ENCODE measurements at places on chromosomes 5 and 9.

GRCh38 chr5:92581249-92581648 lies 999.8 kb downstream of the NR2F1-AS1 start:
- DNase-seq = no peak

DNA sequence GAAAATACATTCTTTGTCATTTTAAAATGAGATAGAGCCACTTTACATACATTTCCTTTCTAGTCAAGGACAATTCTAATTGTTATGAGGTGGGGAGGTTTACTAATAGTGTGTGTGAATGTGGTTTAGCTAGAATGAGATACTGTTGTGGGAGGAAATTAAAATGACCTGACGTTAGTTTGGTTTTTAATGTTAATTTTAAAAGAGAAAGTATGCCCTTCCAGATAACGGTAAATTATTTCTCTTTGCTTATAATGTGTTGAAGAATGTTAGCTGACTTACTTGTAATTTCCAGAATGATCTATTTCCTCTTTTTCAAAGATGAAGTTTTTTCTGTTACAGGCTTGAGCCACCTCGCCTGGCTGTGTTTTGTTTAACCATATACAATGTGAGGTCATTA lies 1.7 kb upstream of the TAF7 start:
- DNase-seq = no peak

- DNase-seq = no peak
Measured at GRCh38 chr9:3956081-3956671, 343.7 kb downstream of the GLIS3 start.

DNA sequence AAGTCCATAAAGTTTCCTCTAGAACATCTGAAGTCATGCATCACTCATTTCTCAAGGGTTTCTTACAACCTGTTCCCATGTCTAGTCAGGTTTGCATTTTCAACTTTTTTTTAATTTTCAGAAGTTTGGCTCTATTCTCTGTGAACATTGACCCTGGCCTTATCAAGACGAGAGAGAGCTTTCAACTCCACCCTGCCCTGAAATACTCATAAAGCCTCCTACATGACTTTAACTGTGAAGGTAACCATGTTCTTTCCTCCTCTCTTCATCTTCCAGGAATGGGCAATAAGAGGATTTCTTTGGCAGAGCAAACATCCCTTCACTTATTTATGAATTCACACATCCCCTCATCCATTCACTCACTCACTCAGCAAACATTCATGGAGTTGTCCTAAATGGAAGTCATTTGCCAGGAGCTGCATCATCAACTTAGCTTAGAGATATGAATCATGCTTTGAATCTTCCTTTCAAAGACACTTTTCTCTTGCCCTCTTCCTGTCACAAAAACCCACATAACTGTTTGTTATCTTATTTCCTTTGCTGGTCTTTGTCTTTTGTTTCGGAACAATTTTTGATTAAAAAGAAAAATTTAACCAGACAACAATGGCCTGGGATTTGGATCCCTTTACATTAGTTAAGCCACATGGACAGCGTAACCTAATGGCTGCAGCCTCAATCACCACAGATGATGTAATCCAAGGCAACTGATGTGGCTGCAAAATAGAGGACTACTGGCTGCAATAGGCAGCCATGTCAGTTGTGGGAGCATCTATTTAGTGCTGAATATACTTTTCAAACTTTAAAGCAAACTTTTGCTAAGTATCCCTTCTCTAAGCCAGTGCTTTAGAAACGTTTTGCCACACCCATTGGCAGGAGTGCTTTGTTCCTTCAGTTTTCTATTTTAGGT lies 43.0 kb upstream of the GNAQ start:
- no peak for DNase-seq

DNA sequence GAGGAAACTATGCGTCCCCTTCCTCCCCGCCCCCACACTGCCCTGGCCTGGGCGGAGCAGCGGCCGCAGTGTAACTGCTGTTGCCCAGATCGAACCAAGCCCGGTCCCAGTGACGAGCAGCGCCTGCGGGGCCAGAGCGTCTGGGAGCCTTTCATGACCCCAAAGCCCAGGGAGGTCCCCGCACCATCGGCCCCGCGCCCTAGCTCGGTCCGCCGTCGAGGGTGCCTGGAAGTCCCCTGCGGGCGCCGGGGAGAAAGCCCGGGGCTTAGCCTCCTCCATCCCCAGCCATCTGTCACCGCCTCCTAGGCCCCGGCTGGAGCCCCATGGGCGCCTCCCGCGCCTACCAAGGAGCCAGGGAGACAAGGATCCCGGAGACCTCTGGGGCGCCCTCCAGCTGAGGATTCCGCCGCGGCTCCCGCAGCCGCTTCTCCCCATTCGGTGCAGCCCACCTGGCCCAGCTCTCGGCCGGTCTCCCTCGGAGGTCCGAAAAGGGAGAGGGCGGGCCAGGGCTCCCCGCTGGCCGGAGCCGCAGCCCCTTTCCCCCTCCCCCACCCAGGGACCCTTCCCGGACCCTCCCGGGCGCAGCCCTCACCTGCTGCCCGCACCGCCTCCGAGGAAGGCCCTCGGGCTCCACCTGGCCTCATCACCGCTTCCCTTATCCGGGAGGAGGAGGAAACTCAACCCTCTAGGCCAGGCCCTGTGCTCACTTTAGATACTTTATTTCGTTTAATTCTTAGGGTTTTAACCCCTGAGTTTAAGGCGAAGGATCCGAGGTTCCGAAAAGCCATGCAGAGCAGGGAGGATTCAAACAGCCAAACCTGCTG lies 45.6 kb downstream of the APTX start:
- DNase-seq = no peak

Measured in activated T-cell treated with anti-CD3 and anti-CD28 coated beads for 48 hours (primary cell).